ENCODE measurements at places on chromosomes 5 and 9.

DNA sequence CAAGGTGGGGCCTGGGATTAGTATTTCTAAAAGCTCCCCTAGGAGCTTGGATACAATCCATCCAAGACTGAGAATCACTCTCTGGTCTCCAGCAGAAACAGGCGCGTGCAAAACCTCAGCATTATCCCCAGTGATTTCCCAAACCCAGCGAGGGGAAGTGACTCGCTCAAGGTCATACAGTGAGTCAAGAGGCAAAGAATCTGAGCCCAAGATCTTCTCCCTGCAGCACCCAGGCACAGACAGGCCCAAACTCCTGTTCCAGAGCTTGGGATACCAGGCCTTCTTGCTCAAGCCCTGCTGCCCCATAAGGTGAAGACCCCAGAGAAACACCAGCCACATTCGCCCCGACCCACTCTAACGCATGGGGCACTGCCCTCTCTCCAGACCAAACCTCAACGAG, 33.2 kb downstream of the SHB start:
- DNase-seq, result no peak

DNA sequence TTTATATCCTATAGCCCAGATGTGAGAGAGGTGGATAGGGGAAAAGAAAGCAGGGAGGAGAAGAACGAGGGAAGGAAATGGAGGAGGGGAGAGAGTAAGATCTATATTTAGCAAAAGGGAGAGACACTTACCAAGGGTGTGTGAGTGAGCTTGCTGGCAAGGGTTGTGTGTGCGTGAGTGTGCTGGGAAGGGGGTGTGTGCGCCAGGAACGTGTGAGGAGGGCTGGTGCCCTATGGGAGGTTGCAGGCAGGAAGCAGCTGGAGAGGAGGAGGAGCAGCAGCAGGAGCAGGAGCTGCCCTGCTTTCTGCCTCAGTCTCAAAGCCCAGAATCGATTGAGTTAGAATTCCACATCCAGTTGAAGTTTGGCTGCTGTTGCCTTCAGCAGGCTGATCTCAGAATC, 148.3 kb upstream of the RUSC2 start:
- DNase-seq, result no peak

DNA sequence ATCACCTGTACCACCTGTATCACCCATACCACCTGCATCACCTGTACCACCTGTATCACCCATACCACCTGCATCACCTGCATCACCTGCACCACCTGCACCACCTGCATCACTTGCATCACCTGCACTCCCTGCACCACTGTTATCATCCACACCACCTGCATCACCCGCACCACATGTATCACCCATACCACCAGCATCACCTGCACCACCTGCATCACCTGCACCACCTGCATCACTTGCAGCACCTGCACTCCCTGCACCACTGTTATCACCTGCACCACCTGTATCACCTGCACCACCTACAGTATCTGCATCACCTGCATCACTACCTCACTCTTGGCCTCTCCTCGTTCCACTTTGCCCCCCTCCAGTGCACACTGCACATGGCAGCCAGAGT, 63.2 kb upstream of the CKMT2 start:
- DNase-seq, result no peak

DNA sequence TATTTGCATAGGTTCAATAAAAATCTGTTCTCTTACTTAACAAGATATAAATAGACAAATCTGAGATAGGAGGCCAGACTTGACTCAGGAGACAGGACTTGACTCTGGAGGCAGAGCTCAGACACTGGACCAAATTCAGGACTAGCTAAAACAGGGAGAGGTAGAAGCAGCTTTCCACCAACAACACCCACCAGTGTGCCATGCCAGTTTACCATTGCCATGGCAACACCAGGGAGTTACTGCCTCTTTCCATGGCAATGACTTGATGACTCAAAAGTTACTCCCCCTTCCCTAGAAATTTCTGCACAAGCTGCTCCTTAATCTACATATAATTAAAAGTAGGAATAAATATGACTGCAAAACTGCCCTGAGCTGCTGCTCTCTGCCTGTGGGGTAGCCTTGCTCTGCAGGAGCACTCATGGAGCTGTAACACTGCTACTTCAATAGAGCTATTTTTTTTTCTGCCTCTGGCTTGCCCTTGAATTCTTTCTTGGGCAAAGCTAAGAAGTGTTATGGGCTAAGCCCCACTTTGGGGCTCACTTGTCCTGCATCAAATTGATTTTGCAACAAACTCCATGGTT, 473.0 kb downstream of the PLK2 start:
- DNase-seq, result no peak

DNA sequence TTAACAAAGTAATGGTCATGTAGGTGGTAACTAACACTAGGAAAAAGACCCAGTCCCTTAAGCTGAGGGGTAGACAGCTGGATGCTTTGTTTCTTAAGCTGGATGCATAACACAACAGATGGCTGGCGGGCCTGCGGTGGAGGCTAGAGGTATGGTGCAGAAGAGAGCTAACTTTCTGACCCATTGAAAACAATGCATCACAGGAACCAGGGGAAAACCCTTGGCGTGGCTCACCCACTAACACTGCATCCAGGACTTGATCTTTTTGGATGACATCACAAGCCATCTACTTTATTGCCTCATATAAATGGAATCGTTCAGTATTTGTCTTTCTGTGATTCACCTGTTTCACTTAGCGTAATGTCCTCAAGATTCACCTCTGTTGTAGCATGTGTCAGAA, 138.7 kb downstream of the AUH start:
- DNase-seq, result no peak

DNA sequence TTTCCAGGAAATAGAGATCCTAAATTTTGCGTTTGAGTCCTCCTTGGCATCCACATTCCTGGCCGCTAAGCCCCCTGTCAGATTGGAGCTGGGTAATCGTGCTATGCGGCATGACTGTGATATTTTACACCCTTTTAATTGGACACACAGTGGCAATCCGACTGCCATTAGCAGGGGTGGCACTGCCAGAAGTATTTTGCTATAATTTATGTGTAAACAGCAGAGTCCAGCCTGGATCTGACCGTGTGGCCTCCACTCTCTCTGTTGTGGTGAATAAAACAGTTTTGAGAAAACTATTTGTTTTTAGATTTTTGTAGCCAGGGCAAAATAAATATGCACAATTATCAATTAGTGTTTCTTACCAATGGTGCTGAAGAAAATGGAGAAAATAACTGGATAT, 281.0 kb upstream of the IRX2 start:
- no peak for DNase-seq

GRCh38 chr5:110651507-110651906, 75.0 kb downstream of the TMEM232 start:
- no peak for DNase-seq

- no peak for DNase-seq
Measured at GRCh38 chr9:136361047-136361753, 2.3 kb downstream of the DNLZ start.

DNA sequence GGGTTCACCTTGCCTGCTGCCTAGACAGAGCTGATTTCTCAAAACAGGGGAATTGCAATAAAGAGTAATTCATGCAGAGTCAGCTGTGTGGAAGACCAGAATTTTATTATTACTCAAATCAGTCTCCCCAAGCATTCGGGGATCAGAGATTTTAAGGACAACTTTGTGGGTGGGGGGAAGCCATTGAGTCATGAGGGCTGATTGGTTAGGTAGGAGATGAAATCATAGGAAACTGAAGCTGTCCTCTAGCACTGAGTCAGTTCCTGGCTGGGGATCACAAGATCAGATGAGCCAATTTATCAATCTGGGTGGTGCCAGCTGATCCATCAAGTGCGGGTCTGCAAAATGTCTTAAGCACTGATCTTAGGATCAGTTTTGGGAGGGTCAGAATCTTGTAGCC, 159.1 kb upstream of the MAP1B start:
- DNase-seq, result no peak

DNA sequence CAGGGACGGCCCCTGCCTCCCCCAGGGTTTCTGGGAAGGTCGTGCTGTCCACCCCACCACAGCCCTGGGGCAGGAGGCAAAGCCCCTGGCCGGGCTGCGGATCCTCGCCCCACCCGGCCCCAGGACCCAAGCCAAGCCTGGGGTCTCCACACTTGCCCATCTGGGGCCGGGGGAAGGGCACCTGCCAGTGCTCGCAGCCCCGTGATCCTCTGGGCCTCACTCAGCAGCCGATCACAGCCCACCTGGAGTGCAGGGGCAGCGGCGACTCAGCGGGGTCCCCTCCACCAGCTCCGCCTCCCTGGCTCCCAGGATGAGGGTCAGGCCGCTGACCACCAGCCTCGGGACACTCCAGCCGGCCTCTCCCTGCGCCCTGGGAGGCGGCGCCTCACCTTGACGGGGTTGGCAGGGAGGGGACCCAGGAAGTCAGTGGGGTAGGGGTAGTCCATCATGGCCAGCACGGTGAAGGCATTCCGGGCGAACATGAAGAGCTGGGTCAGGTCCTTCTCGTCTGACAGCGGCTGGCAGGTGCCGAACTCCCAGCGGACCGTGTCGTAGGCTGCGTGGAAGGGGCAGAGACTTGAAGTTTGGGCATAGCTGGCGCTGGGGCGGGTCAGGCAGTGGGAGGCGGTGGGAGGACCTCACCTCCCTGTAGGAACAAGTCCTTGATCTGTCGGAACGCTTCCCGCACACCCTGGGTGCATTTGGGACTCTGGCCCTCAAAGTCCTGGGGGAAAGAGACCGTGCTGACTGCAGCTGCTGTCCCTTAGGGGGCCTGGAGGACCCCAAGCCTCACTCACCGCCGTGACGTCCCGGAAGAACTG, 1.8 kb downstream of the DPP7 start:
- no peak for DNase-seq

- no peak for DNase-seq
Measured at GRCh38 chr5:154076240-154076922, 37.6 kb downstream of the MFAP3 start.

DNA sequence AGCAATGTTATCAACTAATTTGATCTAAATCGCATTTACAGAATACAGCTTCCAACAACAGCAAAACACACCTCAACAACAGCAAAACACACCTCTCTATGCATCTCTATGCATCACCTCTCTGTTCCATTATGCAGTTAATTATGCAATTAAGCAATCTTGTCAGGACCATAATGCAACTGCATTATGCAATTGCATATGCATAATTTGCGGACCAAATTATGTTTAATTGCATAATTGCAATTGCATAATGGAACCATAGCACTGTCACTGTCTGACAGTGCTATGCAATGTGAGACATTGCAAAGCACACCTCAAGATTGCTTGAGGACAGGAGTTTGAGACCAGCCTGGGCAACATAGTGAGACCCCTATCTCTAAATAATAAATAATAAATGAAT, 80.4 kb upstream of the PRSS3 start:
- DNase-seq, result no peak

GRCh38 chr9:117145811-117146490, 268.9 kb downstream of the ASTN2 start:
- DNase-seq, result no peak

DNA sequence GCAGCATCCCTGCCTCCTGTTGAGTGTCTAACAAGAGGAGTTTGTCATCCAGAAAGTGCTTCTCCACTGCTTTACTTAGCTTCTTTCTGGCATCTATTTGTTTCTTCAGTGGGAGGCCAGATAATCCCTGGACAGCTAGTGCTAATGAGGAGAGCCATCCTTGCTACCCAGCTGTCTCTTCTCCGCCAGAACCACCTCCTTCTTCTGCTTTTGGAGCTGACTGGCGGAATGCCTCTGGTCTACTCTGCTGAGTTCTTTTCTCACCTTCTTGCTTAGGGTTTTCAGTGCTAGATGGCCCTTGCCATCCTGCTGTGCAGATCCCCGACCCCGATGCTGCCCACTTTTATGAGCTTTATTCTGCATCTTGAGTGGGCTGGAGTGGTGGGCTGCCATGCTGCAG, 145.8 kb downstream of the GPBP1 start:
- no peak for DNase-seq

- no peak for DNase-seq
Measured at GRCh38 chr9:37329576-37329975, 92.9 kb upstream of the GRHPR start.

DNA sequence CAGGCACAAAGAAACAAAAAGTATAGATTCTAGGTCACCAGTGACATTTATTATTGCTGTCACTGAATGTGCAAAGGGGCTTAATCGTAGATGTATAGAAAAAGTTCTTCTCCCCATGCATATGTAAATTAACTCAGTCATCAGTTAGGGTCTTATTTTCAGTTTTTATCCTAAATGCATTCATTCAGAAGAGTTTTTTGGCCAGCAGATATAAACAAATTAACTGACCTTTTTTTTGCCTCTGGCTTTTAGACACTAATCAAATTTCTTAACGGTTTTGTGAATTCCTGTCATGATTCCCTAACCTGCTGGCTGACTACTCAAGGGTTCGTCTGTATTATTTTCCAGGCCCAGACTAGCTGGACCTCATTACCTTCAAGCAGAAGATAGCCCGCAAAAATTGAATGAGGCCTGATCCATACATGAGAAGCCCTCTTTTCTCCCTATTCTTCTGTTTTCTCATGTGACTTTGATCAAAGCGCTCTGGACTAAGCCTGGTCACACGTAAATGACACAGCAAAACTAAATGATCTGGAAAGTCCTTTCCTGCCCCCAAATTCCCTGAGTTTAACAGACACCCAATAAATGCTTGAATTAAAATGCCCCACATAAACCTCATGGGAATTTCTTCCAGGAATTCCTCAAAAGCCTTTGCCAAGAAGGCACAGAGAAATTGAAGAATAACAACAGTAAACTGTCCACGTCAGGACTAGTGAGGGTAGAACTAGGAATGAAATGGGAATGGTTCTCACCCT, 83.7 kb downstream of the MYO10 start:
- no peak for DNase-seq

DNA sequence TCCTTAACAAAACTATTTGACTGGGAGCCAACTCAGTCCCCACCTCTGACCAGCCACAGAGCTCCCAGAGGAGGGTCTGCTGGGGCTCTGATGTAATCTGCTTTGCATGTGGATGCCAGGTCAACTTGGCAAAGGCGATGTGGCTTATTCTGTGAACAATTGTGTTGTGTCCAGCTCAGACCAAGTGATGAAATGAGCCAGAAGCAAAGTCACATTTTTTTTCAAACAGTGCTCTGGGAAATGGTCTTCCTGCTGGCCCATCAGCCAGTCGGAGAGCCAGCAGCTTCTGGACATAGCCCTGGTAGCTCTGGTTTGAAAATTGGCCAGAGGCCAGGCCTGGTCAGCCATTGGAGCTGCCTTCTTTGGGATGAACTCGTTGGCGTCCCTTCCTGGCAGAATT, 86.5 kb downstream of the ANGPTL2 start:
- DNase-seq, result no peak

DNA sequence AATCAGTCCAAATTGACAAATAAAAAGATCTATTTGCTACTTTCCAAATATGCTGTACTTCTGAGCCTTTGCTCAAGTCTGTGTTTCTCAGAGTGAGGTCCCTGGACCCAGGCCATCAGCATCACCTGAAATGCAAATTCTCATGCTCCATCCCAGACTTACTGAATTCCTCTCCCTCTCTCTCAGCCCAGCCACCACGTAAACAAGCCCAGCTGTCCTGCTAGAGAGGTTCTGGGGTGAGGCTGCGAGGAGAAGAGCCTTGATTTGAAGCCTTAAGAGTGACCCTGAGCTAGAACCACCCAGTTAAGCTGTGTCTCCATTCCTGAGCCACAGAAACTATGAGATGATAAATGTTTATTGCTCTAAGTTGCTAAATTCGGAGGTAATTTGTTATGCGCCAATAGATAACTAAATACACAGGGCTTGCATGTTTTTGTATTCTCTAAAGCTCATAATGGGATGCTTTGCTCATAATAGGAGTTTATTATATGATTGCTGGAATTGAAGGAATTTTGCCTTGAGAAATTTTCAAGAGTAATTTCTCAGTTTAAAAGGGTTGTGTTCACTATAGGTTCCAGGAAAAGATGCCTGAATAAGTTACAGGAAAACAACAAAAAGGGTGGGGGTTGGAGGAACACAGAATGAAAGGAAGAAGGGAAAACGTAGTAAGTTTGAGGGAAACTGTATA, 98.9 kb upstream of the SPATA31D4 start:
- DNase-seq, result no peak

GRCh38 chr5:102782217-102782872, 27.2 kb downstream of the PAM start:
- DNase-seq, result no peak
